ENCODE measurements at places on chromosomes 7 and 10. TPM values are rescaled to one million over a fixed set of nuclear protein-coding genes. Genes with fewer than 3 reads are reported as not detected.

DNA sequence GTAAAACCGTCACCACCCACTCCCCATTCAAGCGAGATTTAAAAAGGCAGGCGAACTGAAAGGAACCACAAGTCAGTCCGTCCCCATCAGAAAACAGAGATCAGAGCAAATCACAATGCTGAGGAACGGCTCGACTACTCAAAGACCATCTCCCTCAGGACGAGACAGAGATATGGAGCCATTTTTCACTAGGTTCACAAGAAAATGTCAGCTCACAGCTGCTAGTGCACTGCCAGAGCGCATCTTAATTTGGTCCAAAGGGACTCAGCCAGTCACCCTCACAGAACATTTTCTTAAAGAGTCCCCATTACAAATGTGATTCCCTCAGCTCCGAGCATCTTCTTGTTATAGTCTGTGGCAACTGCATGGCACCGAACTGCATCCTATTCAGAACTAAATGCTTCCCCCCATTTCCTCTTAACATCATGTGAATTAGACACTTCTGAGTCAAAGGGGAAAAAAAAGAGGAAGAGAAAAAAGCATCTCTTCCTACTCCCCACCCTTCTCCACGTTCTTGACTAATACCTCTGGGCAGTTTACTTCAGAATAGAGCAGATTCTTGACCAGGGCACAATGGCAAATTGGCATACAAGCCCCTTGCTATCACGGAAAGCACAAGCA, 683.9 kb downstream of the MAGI2 start:
- H3K4me1 ChIP-seq, result peaks cover 25% of the 10 kb centered on the region
- H3K27ac ChIP-seq, result no peak overlapping the region
- DNase-seq, result no peak
- H3K27me3 ChIP-seq, result no peaks in the 10 kb centered on the region

DNA sequence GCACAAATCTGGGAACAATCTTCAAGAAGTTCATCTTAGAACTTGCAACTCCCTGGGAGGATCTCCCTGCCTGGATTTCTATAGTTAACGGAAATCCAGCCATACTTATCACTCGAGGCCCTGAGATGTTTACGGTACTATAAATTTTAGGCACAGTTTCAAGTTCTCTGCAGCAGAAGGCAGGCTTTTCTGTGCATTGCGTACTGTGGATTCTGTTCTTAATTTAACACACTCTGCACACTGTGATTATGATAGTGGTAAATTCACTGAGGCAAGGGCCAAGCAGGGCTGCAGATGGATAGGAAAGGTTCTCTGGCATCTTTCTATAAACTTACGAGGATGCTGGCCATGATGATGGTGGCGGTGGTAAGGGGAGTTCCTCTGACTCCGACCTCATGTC, 10.6 kb downstream of the INHBA start:
- H3K4me3 ChIP-seq, result no peak overlapping the region
- no peak for DNase-seq
- no peaks in the 10 kb centered on the region for H3K27me3 ChIP-seq
- no peaks in the 10 kb centered on the region for H3K36me3 ChIP-seq
- no peak overlapping the region for H3K27ac ChIP-seq
- no peaks in the 10 kb centered on the region for H3K4me1 ChIP-seq

DNA sequence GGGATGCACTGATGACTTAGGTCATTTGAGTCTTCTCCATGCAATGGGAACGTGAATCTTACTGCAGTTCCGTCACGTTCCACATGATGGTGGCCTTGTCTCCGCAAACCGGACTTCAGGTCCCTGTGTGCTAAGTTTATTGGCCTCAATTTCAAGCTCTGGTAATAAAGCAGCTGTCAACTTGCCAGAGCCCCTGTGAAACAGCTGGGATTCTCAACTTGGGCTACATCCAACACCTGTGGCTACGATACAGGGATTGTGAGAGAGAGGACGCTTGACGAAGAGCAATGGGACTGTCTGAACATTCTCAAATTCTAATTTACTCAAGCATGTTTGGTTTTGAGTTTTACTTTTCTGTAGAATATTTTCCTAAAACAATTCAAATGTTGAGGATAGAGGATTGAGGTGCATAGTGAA, 174.2 kb downstream of the PTN start:
- no peaks in the 10 kb centered on the region for H3K36me3 ChIP-seq
- H3K4me3 ChIP-seq, result no peak overlapping the region
- peaks cover 19% of the 10 kb centered on the region for H3K4me1 ChIP-seq
- H3K27me3 ChIP-seq, result no peaks in the 10 kb centered on the region

- no peaks in the 10 kb centered on the region for H3K27me3 ChIP-seq
- no peak overlapping the region for H3K4me3 ChIP-seq
- H3K27ac ChIP-seq, result peak overlapping the region; percentile 82
- peaks cover 32% of the 10 kb centered on the region for H3K4me1 ChIP-seq
- no peak for DNase-seq
Measured at GRCh38 chr7:134935701-134936100, 50.6 kb upstream of the AGBL3 start.

GRCh38 chr7:158804335-158804734, 25.0 kb downstream of the ESYT2 start:
- no peak overlapping the region for H3K4me3 ChIP-seq

- H3K27me3 ChIP-seq, result no peaks in the 10 kb centered on the region
- no peak for DNase-seq
- peaks cover 11% of the 10 kb centered on the region for H3K4me1 ChIP-seq
Measured at GRCh38 chr7:83677180-83677866, 28.4 kb upstream of the SEMA3E start.

GRCh38 chr10:69660296-69660695, 30.2 kb downstream of the FAM241B start:
- DNase-seq, result no peak
- H3K4me3 ChIP-seq, result no peak overlapping the region
- peaks cover 13% of the 10 kb centered on the region for H3K27me3 ChIP-seq
- no peaks in the 10 kb centered on the region for H3K36me3 ChIP-seq
- no peak overlapping the region for H3K27ac ChIP-seq

DNA sequence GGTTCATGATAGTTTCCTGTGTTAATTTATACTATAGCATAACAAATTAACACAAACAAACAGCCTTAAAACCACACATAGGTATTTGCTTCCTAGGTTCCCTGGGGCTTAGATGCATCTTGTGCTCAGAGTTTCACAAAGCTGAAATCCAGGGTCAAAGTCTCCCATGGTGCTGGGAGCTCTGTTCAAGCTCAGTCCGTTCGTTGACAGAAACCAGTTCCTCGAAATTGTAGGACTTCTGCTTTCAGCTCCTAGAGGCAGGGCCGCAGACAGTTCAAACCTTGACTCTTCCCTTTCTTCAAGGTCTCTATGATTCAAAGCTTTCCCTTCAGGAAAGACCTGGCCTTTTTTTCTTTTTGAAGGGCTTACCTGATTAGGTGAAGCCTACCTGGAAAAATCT, 90.5 kb downstream of the VSTM2A start:
- DNase-seq, result no peak
- no peaks in the 10 kb centered on the region for H3K4me1 ChIP-seq
- H3K27me3 ChIP-seq, result no peaks in the 10 kb centered on the region

- H3K4me1 ChIP-seq, result no peaks in the 10 kb centered on the region
- no peaks in the 10 kb centered on the region for H3K27me3 ChIP-seq
- DNase-seq, result no peak
- no peaks in the 10 kb centered on the region for H3K36me3 ChIP-seq
- H3K4me3 ChIP-seq, result no peak overlapping the region
Measured at GRCh38 chr7:148478551-148478950, 112.0 kb upstream of the C7orf33 start.

- no peaks in the 10 kb centered on the region for H3K4me1 ChIP-seq
- H3K36me3 ChIP-seq, result no peaks in the 10 kb centered on the region
- DNase-seq, result no peak
- no peak overlapping the region for H3K4me3 ChIP-seq
Measured at GRCh38 chr10:34957531-34957930, 132.6 kb downstream of the CUL2 start.

GRCh38 chr10:99330347-99330924, 1.3 kb downstream of the CNNM1 start:
- H3K4me3 ChIP-seq, result peak overlapping the region; percentile 55
- peaks cover 20% of the 10 kb centered on the region for H3K27me3 ChIP-seq
- no peak overlapping the region for H3K27ac ChIP-seq
- H3K4me1 ChIP-seq, result peaks cover 20% of the 10 kb centered on the region
- DNase-seq, result peak; percentile 69

The MRLN gene
- total RNA-seq, result not detected

The TAS2R5 gene
- 3.7 TPM for total RNA-seq

The HGF gene
- 10.5 TPM for total RNA-seq

The KIAA1217 gene
- total RNA-seq, result 11.4 TPM

The NODAL gene
- not detected for total RNA-seq

The EPO gene
- not detected for total RNA-seq
